GM12892 (cell line): ENCODE measurements at places on chromosomes 6 and 20.

DNA sequence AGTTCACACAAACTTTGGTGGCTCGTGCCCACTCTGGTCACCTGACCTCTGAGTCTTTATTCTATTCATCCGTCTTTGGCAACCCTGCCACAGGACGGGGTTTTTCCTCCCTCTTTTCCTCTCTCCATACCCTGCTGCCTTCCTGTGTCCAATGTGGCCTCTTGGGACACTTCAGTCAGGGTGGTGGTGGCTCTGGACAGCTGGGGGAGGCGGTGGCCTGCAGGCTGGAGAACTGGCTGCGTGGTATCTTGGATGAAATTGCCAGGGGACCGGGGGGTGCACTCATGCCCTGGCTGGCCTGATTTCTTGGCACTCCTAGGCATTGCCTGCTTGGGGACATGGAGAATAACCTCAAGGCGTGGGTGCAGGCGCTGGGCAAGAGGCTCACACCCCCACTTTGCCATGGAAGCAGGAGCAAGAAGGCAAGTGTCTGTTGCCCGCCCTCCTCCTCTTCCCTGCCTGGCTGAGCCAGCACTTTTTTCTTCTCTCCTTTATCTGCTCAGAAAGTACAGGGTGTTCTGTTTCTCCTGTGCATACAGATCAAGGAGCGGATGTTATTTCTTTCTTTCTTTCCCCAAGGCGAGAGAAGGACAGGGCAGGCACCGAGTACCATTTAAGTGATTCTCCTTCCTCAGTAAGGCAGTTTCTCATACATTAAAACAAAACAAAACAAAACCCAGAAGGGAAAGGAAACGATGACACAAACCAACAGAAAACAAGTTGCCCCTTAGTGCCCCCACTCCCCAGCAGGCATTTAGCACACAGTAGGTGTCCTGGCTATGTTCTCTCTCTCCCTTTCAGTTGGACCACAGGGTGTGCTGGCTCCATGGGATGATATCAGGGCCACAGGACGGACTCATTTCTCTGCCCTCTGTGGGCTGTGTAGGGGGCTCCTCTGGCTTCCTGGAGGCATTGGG, 155.5 kb upstream of the RNF24 start:
- DNase-seq, result no peak

GRCh38 chr20:60715172-60715571, 536.9 kb upstream of the CDH4 start:
- no peak for DNase-seq

DNA sequence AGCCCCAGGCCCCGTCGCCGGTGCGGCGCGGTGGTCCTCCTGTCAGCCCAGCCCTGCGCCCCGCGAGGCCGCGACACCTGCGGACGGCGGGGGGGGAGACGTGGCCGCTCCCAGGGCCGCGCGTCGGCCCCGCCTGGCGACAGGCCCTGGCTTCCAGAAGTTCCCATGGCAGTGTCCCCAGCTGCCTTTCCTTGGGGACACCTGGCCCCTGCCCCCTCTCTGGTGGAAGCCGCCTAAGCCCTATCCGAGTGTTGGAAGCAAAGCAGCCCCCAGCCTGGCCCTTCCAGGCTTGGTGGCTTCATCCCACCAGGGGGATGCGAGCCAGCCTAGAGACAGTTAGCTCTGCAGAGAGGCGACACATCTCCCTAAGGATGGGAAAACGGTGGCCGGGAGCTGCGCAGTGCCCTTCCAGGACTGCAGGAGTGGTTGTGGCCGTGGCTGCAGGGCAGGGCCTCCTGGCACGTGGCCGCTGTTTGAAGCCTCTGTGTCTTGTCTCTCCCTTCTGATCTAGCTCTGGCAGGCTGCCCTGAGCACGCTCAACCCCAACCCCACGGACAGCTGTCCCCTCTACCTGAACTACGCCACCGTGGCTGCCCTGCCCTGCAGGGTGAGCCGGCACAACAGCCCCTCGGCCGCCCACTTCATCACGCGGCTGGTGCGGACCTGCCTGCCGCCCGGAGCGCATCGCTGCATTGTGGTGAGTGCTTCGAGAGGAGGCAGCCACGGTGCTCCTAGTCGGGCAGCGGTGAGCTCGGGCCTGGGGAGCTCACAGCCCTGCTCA, 816 bp downstream of the NPEPL1 start:
- no peak for DNase-seq

- peak; percentile 29 for DNase-seq
These were observed 22.1 kb upstream of the CD83 start for GRCh38 chr6:14095437-14095836.

- DNase-seq, result no peak
These were observed 138.3 kb downstream of the FLRT3 start for GRCh38 chr20:14199111-14199510.

GRCh38 chr6:44342489-44342888, at the start of gene SPATS1:
SPATS1 (plus strand) TSS chr6:44342650; CDS start chr6:44343096, 446 bp downstream.
- DNase-seq, result peak; percentile 10

- DNase-seq, result no peak
These were observed 248.2 kb downstream of the LAMA2 start for GRCh38 chr6:129130959-129131681.

DNA sequence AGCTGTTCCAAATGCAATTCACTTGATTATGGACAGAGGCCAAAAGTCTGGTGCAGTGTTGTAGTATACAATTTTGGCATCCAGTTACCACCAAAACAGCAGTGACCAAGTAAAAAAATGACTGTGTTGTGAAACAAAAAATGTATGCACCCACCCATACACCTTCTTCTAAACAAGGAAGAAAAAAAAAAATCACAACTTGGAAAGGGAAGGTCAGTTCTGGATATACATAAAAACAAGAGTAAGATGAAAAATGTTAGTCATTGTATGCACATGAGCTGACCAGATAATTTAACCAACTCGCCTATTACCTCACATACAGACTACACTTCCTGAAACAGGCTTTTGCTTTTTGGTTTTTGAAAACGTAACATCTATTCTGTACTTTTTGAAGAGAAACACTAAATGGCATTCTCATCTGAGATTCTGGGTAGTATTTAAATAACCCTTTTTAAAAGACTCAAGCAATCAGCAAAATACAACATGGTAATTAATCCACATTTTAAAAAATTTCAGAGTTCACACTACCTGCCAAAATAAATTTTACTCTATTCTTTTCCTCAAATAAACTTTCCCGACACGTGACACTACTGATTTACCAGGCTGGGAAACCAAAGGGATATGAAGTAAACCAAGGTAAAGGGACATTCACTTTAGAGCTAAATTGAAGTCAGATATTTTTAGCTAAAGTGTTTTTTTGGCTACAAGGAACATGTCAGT, 141.6 kb upstream of the SHLD1 start:
- DNase-seq, result no peak

GRCh38 chr6:44782892-44783291, 395.4 kb downstream of the CDC5L start:
- no peak for DNase-seq

DNA sequence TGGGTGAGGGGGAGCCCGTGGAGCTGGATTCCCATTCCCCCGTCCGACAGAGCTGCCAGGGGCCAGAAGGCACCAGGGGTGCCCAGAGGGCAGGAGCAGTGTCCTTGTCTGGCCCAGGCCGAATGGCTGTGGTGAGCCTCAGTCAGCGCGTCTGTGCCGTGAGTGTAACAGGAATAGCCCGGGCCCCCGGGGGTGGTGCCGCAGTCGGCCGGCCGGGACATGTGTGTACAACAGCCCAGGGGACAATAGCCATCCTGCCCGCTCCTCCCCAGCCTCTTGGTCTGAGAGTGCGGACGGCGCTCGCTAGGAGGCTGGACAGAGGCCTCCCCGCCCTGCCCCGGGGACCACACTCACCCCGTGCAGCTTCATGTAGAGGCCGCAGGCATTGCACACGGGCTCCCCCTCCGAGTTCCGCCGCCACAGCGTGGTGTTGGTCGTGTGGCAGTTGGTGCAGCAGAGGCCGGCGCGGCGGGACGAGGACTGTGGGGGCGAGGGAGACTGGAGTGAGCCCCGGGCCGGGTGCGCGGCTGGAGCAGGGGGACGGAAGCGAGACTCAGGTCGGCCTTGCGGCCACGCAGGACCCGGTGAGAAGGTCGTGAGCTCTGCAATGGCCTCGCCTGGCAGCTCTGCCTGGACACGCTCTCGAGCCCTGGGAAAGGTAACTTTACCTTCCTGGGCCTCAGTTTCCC, 9.6 kb downstream of the GATA5 start:
- DNase-seq, result no peak

DNA sequence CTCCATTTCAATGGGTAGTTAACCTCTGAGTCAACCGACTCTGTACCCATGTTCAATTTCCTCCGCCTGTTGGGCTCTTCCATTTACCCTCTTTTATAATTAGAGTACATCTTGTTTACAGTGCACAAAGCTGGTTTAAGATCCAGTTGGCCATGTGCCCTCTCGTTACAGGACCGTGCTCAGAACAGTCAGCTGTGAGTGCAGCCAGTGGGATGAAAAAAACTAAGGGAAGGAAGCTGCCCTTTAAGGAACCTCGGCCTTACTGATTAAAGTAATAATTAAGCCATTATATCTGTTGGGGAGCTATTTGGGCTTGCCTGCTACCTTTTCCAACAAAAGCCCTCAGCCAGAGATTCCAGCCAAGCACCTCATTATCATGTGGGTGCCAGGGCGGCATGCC, 68.8 kb downstream of the TMEM170B start:
- DNase-seq, result no peak

GRCh38 chr6:31308050-31308844, 36.4 kb upstream of the HLA-C start:
- peak; percentile 34 for DNase-seq

- DNase-seq, result no peak
These were observed 36.7 kb downstream of the JAG1 start for GRCh38 chr20:10637031-10637559.

DNA sequence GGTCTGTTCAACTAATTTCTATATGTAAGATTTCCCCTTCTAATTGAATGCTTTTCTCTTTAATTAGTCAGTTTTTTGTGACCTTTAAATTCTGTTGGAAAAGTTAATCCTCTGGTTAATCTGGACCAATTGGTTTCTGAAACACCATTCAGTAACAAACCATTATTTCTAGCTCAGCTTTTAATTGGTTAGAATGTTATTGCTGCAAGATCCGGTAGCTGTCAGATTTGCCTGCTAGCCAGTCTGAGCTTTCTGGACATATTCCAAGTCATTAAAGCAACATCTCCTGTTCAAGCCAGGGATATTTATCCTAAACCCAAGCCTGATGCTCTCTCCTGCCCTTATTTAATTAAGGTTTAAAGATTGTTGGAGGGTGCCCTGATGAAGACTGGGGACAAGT, 55.1 kb upstream of the FBXL4 start:
- DNase-seq, result no peak

DNA sequence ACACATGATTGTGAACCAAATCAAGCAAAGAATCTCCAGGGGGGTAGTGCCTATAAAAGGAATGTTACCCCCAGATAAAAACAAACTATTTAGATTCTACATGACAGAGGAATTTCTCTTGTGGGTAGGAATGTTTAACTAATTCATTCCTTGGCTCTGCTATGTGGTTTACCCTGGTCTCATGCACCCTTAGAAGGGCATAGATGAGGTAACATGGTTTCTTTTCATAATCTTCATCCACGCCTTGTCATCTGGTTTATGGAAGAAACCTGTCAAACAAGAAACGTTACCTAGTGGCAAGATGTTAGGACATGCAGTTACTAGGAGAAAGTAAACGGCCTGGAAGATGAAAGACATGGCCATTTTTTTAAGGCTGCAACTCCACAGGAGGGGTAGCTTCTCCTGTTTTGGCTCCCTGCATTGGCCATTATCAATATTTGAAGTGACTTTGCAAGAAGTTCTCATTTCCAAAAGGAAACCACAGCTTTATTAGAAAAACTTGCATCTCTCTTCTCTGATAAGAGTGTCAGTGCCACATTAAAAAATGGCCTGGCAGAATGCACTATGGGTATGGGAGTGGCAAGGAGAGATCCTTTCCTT, 45.5 kb downstream of the STX11 start:
- DNase-seq, result no peak

- peak; percentile 36 for DNase-seq
These were observed 40.4 kb downstream of the TTI1 start for GRCh38 chr20:37992802-37993409.

DNA sequence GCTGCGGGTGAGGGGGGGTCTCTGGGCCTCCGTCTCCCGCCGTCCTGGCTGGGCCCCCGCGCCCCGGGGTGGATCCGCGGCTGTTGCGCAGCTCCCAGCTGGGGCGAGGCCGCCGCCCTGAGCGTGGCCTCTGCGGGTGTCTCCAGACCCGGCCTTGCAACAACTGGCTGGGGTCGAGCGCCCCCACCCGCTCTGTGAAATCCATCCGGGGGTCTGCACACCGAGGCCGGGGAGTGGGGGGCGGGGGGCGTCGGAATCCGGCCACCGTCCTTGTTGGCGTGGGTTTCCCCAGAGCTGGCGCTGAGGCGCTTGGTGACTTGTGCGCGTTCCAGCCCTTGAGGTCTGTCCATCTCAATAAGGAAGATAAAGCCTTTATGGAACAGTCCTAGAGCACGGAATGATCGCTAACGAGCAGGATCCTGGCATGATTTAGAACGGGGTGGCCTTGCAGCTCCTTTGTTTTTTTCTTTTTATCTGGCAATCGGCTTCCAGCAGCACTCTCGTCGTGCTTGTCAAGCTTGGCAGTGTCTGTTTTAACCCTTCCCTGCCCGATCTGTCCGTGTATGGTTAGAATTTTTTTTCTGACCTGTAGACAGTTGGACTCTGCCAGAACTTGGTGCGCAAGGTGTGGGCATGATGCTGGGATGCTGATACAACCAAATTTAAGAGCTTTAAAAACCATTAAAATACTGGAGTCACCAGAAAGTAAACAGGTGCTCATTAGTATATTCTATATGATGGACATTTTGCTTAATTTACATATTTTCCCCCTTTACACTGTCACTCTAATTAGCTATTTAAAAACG, 675 bp downstream of the DSTN start:
- peak; percentile 7 for DNase-seq

GRCh38 chr20:8663424-8663823, 405.5 kb upstream of the PLCB4 start:
- DNase-seq, result no peak

DNA sequence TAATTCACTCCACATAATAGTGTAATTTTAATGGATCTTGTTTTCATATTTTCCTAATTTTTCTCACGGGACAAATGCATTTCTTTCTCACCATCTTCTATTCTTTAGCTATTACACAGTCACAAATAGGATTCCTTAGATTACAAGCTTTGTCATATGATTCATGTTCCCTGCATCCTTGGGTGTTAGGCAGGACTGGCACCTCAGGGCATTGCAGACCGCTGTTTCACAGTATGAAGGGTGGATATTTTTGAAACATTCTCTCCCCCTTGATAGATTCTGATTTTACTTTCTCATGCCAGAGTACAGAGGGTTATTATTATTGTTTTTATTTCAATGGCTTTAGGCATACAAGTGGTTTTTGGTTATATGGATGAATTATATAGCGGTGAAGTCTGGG, 602.5 kb downstream of the PHF3 start:
- no peak for DNase-seq
